ENCODE measurements at places on chromosomes 1 and 21.

DNA sequence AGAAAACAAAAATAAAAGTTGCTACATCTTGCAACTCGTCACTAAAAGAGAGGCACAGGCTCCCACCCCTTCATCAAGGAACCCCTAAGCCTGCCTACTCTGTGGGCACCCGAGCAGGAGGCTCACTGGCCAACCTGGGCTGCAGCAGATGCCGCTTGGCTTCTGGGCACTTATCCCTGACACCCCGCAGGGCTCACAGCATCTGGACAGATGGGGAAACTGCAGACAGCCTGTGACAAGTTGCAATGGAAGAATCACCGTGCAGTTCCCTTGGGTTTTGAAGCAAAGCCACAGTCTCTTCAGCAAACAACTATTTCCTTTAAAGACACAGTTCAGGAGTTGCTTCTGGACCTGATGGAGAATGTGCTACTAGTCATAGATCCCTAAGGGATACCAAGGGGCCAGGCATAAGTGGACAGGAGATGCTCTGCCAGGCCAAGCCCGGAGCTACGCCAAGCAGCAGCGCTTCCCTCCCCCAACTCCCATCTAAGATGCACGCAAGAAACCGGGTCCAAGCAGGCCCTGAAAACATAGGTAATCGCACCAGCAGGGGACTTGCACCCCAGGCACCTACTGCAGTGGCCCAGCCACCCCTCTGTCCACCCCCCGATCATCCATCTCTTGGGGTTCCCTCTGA is 170.6 kb downstream of the NPHP4 start:
- no peak for DNase-seq

DNA sequence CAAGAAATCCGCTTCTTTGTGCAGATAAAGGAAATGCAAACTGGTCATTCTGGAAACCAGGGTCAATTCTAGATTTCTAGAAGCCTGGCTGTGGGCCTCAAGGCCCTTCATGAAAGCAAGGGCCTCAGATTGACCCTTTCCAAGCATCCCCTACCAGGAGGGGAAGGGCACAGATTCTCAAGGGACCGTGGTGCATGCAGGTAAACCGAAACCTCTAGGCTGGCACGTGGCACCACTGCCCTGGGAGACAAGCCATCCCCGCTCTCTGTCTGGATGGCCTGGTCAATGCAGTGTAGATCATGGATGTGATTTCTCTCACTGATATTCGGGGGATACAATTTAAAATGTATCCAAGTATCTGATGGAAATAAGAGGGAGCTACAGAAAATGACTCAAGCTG is 69.4 kb downstream of the TOMM20 start:
- DNase-seq: no peak

DNA sequence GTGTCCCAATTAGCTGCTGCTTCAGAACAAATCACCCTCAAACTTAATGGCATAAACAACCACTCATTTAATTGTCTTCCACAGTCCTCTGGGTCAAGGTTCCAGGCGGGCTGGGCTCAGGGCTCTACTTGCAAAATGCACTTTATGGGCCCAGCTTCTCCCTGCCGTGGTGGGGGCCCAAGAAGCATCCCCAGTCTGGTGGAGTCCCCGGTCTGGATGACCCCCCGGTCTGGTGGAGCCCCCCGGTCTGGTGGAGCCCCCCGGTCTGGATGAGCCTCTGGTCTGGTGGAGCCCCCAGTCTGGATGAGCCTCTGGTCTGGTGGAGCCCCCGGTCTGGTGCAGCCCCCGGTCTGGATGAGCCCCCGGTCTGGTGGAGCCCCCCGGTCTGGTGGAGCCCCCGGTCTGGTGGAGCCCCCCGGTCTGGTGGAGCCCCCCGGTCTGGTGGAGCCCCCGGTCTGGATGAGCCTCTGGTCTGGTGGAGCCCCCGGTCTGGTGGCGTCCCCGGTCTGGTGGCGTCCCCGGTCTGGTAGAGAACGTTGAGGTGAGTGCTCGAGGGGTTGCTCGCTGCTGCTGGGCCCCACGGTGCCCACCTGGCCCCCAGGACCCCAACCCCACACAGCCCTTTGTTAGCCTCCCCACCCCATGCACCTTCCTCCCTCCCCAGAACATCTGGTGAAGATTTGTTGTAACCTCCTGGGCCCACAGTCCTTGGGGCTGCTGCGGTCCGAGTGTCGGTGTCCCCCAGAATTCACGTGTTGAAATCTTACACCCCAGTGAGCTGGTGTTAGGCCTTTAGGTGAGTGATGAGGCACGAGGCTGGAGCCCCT is 33.8 kb downstream of the POFUT2 start:
- no peak for DNase-seq

DNA sequence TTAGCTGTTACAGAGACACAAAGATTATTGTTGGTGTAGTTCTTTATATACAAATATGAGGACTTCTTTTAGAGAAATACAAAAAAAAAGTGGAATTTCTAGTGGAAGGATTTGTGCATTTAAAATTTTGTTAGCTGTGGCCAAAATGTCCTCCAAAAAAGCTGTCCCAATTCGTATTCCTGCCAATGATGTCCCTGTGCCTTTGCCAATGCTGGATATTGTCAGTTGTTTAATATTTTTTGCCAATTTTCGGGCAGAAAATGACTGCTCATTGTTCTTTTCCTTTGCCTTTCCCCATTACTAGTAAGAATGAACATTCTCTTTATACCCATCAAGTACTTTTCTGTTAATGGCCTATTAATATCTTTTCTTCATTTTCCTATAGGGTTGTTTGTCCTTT is 110.0 kb upstream of the HOOK1 start:
- no peak for DNase-seq

DNA sequence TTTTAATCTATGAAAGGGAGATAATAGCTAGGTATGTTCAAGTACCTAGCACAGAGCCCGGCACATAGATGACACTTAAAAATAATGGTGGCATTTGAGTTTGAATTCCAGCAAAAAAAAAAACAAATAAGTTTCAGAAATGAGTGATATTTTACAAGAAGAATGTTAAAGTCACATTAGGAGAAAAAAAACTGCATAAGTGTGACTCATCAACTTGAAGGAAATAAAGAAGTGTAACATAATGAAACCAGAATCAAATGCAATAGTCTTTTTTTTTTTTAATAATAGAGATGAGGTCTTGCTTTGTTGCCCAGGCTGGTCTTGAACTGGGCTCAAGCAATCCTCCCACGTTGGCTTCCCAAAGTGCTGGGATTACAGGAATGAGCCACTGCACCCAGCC is 17.1 kb downstream of the DNASE2B start:
- no peak for DNase-seq

DNA sequence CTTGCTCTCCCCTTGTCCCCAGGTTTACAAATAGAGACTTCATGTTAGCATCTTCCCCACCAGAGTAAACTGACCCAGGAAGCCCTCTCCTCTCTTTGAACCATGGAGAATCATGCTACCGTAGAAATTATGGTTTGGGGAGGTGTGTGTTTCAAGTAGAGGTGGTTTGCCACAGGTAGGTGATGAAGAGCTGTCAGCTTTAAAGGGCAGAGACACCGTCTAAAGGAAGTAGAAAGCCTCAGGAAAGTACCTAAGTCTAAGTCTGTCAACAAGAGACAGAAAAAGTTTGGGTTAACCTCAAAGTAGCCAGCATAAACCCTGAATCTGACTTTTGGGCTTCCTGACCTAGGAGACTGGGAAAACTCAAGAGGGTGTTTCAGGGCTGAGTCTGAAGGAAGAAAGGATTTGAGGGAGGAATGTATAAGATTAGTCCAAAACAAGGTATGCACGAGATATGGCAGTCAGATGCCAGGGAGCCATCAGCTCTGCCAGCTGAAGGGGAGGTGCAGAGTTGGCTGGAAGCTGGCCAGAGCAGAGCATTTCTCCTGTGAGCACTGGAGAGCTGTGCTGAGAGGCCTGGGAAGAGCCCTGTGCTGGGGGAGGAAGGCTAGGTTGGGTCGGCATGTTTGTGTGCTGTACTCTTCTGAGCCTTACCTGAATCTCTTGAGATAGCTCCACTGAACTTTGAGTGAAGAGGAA is 14.3 kb downstream of the ADAMTSL4 start:
- DNase-seq: peak; percentile 49

GRCh38 chr1:10962483-10962882 is 50.0 kb upstream of the TARDBP start:
- no peak for DNase-seq

- DNase-seq: peak; percentile 78
Measured at GRCh38 chr21:44510508-44511218, 29.3 kb downstream of the KRTAP10-1 start.

- no peak for DNase-seq
Measured at GRCh38 chr1:82515650-82516049, 714.9 kb downstream of the ADGRL2 start.
